ENCODE measurements at places on chromosomes 6 and 20.
A peak's percentile ranks its signal among the peaks of the same experiment; 100 is the strongest.

DNA sequence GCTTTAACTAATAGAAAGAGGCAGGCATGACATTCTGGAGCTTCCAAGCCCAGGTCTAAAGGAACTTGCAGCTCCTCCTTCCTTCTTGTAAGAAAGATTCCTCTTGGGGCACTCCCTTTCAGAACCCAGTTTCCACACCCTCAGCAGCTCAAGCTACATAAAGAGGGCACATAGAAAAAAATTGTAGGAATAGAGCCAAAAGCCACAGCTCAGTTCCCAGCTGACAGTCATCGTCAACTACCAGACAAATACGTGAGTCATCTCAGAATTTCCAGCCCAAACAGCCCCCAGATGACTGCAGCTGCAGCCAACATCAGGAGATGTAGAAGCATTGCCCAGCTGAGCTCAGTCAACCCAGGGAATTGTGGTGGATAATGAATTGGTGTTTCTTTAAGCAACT, 349.8 kb upstream of the ARID1B start:
- peak; percentile 7 for DNase-seq

GRCh38 chr20:7123457-7123856, 356.0 kb downstream of the BMP2 start:
- no peak for DNase-seq

- DNase-seq: peak; percentile 89
Measured at GRCh38 chr6:89079511-89080234, 878 bp upstream of the PNRC1 start.

- DNase-seq: no peak
Measured at GRCh38 chr6:143368426-143368825, 82.1 kb downstream of the ADAT2 start.

DNA sequence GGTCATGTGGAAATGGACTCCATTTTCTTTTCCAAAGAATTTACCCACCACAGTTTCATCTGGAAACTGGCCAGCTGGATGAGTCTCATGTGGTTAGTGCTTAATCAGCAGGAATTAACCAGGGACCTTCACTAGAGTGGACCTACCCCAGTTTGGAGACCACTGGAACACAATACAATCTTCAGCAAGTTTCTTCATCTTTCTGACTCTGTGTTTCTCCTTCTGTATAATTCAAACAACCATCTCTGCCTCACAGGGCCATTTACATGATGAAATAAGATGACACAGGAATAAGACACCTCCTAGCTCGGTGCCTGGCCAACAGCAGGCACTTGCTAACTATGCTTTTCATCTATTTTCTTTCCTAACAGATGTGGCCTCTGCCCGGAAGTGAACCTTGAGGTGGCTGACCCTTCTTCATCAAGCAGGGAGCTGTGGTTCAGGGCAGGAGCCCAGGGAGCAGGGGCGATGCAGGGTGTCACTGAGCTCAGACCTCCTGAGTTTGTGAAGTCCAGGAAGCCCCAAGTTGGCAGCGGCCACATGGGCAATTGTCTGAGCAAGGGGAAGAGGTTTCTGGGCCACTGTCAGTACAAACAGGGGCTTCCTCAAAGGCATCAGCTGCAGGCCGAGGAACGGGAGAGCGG, 98.8 kb downstream of the SOD2 start:
- no peak for DNase-seq

DNA sequence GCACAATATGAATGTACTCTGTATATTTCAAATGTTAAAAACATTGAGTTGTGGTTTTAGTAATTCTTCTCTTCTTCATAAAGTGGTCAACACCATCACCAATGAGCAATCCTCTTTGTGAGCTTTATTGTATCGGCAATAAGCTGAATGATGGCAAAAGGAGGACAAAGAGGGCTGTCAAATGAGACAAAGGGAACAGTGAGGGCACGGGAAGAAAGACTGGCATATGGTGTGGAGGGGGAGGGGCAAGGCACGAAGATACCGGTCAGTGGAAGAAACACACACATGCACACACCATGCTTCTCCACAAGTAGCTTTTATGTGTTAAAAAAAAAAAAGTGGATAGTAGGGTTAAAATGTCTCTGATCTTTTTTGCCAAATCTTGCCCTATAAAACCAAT, 506.8 kb upstream of the CITED2 start:
- no peak for DNase-seq

GRCh38 chr6:5030596-5031136, 26.8 kb upstream of the RPP40 start:
- DNase-seq: peak; percentile 87

GRCh38 chr6:136640132-136640915, 90.1 kb upstream of the MAP7 start:
- DNase-seq: no peak

- DNase-seq: no peak
Measured at GRCh38 chr6:41088451-41088850, 15.7 kb downstream of the NFYA start.

- no peak for DNase-seq
Measured at GRCh38 chr20:26218301-26218700, 521.6 kb upstream of the ZNF337 start.

DNA sequence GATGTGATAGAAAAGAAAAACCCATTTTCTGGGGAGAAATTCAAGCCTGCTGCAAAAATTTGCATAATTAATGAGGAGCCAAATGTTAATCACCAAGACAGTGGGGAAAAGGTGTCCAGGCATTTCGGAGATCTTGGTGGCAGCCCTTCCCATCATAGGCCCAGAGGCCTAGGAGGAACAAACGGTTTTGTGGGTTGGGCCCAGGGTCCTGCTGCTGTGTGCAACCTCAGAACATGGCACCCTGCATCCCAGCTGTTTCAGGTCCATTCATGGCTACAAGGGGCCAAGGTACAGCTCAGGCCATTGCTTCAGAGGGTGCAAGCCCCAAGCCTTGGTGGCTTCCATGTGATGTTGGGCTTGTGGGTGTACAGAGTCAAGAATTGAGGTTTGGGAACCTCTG, 189.8 kb upstream of the IMPG1 start:
- no peak for DNase-seq

DNA sequence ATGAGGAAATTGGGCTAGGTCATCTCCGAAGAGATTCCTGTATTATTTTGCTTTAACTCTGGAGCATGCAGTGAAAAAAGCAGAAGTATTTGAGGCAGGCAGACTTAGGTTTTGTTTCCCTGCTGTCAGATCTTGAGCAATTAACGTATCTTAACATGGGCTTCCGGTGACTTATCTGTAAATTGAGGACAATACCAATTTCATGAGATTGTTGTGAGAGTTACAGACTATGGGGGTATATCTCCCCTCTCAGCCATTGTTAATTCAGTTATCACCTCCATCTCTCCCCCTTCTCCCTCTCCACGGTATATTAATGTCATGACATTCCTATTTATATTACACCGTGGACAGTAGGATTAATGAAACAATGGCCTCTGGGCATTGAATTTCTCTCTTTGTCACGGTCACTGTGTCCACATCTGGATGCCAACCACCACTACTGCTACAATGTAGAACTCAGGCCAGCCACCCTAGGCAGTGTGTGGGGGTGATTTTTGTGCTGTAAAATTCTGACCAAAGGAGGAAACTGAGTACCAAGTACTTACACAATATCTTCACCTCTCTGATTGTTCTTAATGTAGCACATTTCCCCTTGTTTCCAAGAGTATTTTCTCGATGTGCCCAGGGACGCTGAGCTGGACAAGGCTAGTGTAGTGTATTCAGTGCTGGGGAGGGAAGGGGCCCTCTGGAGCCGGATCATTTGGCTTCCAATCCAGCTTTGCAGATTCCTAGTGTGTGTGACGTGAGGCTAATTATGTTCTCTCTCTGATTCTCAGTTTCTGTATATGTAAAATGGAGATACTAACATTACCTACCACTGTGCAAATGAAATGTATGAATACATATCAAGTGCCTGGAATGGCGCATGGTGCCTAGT, 77.2 kb downstream of the GCNT2 start:
- DNase-seq: no peak

DNA sequence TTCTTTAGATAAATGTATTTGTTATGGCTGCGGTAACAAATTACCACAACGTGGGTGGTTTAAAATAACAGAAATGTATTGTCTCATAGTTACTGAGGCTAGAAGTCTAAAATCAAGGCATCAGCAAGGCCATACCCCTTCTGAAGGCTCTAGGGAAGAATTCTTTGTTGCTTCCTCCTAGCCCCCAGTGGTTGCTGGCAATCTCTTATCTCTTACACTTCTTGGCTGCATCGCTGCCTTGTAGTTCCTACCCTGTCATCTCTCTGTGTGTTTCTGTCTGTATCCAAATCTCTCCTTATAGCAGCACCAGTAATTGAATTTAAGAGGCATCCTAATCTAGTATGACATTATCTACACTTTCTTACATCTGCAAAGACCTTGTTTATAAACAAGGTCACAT, 534.7 kb downstream of the PHF3 start:
- no peak for DNase-seq

GRCh38 chr6:14925699-14926026, 320.2 kb upstream of the JARID2 start:
- no peak for DNase-seq

- peak; percentile 56 for DNase-seq
Measured at GRCh38 chr6:55963301-55963700, 87.9 kb upstream of the BMP5 start.

DNA sequence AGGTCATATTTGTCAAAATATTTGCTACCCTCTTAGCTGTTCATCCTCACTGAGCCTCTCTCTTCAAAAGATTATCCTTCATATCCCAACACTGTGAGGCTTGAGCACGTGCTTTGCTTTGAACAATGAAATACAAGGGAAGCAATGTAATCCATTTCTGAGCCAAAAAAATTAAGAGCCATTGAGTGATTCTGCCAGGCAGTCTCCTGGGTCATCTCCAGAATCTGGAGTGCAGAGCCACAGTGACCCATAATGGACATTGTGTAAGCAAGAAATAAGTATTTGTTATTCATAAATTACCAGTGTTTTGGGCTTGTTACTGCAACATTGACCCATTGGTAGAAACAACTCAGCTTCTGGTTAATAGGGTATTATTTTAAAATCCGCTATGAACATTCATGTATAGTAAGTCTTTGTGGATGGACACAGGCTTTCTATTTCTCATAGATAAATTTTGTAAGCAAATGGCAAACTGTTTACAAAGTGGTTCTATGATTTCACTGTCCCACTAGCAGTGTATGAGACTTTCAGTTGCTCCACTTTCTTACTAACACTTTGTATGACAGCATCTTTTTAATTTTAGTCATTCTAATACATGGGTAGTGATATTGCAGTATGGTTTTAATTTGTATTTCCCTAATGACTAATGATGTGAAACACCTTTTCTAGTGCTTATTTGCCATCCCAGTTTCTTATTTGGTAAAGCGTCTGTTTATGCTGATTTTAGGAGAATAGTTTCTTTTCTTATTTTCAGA, 358.2 kb downstream of the PLCB1 start:
- DNase-seq: no peak

- DNase-seq: no peak
Measured at GRCh38 chr6:75926293-75927168, 145.9 kb downstream of the IMPG1 start.

GRCh38 chr6:53658992-53659391, 6.6 kb downstream of the KLHL31 start:
- no peak for DNase-seq

DNA sequence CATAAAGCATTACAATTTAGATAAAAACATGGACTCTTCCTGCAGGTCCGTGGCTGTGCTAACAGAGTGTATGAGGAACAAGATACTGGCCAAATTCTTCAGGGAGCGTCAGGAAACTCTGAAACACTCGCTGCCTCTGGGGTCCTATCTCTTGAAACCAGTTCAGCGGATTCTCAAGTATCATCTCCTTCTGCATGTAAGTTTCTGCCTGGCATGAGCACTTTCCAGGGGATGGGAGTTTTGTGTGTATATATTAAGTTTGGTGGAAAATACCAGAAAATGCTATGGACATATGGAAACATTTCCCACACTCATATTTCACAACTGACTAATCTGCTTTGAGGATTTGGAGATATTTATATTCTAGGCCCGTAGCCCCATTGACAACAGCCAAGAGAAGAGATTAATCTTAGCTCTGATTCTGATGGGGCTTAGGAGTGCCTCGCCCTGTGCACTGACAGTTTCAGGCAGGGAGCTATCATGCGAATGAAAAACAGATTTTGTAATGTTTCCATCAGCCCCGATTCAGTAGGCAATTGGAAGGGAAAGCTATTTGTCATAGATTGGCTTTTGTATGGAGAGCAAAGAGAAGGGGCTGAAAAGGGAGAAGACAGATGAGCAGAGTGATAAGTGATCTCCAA, 64.7 kb upstream of the MTHFD1L start:
- peak; percentile 85 for DNase-seq

DNA sequence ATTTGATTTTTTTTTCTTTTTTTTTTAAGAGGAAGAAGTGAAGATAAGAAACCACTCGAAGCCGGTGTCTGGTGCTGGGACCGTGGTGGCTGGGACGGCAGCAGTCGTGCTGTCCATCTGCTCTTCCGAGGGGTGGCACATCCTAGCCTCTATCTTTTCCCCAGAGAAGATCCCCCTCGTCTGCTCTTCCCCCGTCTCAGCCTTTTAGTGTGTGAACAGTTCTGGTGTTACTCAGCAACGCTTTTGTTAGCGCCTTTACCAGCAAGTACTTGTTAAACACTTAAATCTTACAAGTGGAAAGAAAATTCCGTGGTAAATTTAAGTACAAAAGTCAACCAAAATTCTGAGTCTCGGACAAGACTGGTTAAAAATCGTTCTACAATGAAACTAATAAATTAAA, 90.1 kb downstream of the RSPH3 start:
- no peak for DNase-seq

DNA sequence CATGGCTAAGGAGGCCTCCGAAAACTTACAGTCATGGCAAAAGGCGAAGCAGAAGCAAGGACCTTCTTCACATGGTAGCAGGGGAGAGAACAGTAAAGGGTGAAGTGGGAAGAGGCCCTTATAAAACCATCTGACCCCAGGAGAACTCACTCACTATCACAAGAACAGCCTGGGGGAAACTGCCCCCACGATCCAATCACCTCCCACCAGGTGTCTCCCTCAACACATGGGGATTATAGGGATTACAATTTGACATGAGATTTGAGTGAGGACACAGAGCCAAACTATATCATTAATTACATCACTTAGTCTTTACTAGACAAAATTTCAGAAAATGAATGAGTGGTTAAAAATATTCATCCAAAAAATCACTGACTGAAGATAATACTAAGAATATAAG, 453.6 kb downstream of the COL12A1 start:
- DNase-seq: no peak

GRCh38 chr20:36777167-36777566, 3.6 kb upstream of the DSN1 start:
- DNase-seq: peak; percentile 86

- peak; percentile 60 for DNase-seq
Measured at GRCh38 chr20:17533396-17533795, 2.2 kb upstream of the BFSP1 start.

DNA sequence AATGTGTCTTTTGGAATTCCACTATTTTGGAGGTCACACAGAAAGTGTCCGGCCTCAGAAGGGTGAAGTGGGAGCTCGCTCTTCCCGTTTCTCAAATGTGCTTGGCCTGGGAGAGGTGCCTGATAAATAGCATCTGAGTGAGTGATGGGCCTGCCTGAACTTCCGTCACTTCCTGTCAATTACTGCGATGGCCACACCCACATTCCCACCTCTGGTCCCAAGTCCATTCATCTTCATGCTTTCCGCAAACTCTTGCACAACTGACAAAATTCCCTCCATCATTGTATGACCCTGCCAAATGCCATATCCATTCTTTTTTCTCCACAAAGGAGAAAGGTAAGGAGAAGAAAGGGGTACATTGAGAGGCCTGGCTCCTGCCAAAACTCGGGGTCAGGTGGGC, 169.0 kb downstream of the QKI start:
- no peak for DNase-seq
